NCI-H774 (cell line): ENCODE measurements at places on chromosomes 16 and 17.

DNA sequence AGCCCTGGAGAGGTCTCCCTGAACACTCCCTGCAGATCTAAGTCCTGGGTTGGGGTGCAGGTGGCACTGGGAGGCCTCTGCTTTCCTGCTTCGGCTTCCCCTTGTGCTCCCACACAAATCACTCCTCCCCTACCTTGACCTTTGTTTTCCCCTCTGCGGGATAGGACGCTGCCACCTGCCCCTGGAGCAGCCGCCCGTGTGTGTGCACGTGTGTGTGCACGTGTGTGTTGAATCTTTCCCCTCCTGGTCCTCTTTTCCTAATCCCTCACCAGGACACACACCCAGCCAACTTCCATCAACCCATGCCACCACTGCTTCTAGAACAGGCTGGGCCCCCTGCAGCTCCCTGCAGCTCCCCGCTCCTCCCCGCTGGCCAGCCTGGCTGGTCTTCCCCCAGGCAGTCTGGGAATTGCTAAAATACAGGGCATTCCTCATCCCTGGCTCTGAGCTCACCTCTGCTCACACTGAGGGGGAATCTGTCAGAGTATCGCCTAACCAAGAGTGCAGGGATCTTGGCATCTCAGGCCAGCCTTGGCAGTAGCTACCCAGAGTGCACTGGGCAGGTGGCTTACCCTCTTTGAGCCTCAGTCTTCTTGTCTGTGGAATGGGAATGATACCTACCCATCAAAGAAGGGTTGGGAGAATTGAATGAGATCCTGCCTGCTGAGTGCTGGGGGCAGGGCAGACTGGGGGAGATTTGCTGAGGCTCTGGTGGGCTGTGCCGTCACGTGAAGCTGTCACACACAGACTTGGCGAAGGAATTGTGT lies 198.5 kb downstream of the NTN1 start:
- no peak for DNase-seq

- DNase-seq, result no peak
Observed at GRCh38 chr17:1803280-1803679, 26.4 kb downstream of the SMYD4 start.

DNA sequence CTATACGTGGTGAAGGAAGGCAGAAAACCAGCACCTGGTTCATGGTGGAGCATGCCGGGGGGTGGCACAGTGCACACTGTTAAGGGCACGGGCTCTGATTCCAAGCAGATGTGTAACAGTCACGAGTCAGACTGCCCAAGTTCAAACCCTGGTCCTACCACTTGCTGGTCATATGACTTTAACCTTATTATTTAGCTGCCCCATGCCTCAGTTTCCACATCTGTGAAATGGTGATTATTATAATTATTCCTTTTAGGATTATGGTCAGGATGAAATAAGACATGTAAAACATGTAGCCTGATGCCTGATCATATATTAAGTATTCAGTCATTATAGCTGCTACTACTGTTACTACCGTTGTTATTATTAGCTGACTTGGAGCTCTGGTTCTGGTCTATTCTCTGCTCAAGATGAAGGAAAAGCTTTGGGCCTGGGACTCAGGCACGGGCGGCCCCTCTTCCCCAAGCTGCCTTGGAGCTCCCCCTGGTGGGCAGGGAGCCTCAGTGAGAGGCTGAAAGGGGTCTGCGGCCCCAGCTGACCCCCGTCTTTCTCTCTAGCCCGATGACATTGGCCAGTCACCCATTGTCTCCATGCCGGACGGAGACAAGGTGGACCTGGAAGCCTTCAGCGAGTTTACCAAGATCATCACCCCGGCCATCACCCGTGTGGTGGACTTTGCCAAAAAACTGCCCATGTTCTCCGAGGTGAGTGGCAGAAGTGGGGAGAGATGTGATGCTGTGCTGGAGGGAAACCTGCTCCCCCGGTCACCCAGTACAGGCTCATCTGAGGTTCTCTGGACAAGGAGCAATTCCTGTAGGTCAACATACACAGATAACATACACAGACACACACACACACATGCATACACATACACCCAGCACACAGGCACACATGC lies 14.0 kb downstream of the NR1D1 start:
- no peak for DNase-seq

- no peak for DNase-seq
Observed at GRCh38 chr17:44602390-44602789, 45.1 kb downstream of the FZD2 start.

- DNase-seq, result no peak
Observed at GRCh38 chr16:30457743-30458560, 12.3 kb upstream of the SEPHS2 start.

- DNase-seq, result no peak
Observed at GRCh38 chr16:22220069-22220440, 14.0 kb downstream of the EEF2K start.

DNA sequence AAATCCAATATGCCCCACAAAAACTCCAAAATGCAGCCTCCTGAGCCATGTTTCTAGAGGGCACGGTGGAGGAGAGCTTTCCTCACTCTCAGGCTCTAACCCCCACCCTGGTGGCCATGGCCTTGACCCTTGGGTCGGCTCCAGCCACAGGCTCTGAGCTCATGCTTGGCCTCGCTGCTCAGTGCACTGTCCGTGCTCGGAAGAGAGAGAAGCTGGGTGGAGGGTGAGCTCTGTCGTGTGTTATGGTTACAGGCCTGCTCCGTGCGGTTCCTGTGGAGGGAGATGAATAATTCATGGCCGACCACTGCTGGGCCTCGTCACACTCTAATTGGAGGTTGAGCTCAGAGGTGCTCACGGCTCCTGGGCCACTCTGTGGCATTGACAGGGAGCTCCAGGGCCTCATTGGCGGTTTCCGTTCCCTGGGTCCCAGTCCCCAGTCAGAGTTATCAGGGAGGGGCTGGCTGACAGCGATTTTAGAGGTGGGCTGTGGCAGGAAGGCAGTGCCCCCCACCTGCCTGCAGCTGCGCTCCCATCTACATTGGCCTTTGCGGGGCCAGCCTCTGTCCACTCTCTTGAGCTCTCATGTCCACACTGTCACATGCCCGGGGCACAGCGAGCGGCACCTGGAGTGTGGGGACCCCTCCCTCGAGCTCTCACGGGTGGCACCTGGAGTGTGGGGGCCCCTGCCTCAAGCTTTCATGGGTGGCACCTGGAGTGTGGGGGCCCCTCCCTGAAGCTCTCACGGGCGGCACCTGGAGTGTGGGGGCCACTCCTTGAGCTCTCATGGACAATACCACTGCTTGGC lies 24.9 kb downstream of the ACSF3 start:
- no peak for DNase-seq

- peak; percentile 79 for DNase-seq
Observed at GRCh38 chr17:28384281-28385036, 13.0 kb downstream of the SARM1 start.

GRCh38 chr17:47066095-47066494 lies 87.0 kb upstream of the RPRML start:
- DNase-seq, result no peak

GRCh38 chr16:81848306-81848853 lies 69.3 kb downstream of the PLCG2 start:
- DNase-seq, result no peak

GRCh38 chr16:15955425-15955824 lies 6.0 kb downstream of the ABCC1 start:
- DNase-seq, result no peak

DNA sequence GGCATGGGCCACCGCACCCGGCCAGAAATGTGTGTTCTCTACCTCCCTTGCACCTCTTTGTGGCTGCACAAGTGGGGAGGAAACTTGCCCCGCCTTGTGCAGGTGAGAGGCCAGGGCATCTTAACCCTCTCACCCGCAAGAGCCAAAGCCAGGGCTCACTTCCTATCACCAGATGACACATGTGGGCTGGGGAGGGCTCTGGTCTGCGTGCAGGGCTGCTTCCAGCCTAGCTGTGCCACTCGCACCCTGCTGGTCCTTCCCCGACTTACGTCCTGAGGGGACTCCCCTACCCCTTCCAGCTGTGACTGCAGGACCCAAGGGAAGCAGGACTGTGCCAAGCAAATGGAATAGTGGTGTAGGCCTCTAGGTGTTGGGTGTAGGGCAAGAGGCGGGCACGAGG lies 6.9 kb downstream of the MIEF2 start:
- DNase-seq, result no peak

DNA sequence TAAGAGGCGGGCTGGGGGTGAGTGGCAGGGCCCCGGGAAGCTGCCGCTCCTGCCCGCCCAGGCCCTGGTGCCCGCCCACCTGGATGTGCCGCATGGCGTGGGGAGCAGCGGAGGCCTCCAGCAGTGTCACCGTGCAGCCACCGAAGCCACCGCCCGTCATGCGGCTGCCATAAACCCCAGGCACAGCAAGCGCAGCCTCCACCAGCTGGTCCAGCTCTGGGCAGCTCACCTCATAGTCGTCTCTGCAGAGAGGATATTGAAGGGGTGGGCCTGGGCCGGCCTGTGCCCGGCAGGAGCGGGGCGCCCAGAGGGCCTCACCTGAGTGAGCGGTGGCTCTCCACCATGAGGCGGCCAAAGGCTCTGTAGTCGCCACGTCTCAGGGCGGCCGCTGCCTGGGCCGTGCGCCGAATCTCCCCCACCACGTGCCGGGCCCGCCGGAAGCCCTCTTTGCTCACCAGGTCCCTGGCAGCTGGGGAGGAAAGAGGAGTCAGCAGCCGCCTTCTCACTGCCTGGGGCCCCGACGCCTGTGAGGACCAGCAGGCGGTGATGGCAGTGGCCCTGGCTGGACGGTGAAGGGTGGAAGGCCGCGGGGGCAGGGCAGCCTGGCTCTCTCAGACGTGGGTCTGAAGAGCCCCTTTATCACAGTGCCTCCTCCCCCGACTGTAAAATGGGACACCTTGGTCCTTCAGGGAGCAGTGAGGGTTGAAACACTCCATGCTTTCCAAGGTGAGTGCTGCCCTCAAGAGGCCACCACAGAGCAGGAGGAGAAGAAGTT lies 6.7 kb downstream of the GALK1 start:
- no peak for DNase-seq

- DNase-seq, result no peak
Observed at GRCh38 chr17:57746221-57746620, 1.1 kb upstream of the CCDC182 start.

DNA sequence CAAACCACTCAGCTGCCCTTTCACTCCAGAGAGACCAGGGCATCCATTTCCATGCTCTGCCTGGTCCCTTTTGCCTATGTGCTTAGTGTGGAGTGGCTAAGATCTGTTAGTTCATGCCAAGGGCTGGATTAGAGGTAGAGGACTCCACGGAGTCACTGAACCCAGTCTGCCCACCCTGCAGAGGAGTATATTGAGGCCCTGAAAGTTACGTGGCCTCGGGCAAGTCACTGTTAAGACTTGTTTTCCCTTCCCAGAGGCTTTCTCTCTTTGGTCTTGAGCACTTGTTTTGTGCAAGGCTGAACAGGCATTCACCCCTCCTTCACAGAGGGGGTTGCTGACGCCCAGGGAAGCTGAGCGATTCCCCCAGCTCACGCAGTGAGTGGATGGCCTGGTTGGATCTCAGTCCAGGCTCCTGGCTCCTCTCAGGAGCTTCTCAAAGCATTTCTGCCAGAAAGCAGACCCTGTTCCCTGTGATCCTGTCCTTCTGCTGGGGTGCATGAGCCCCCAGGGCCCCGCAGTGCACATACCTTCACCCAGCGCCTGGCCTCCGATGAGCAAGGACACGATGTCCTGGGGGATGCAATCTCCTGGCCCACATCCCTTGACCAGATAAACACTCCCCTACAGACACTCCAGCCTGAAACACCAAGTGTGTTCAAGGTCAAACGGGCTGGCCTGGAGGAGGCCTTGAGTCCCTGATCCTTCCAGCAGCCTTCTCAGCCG lies 153.4 kb upstream of the GSE1 start:
- no peak for DNase-seq

- no peak for DNase-seq
Observed at GRCh38 chr17:66670206-66670605, 164.7 kb upstream of the CACNG5 start.

DNA sequence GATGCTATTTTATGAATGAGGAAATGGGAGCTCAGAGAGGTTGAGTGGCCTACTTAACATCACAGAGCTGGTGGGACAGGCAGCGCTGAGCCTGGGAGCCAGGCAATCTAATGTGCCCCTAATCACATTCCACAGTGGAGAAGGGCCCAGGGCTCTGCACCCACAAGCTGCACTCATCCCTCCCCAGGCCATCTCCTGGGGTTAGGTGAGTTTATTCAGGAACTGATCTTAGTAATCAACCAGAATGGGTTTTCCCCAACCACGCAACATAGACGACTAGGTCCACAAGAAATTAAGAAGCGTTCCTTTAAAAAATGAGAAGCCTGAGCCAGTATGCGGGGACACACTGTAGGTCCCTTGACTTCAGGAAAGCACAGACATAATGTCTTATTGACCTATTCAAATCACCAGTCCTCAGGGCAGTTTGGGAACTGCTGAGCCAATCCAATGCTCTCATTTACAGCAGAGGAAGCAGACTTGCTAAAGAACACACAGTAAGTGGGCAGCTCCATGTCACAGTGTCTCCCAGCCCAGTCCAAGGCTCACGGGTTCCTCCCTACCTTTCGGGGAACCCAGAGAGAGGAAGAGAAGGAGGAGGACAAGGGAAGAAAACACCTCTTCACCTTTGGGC lies 2.3 kb downstream of the MPP3 start:
- DNase-seq, result no peak

- no peak for DNase-seq
Observed at GRCh38 chr16:70483426-70483825, 29.0 kb downstream of the FCSK start.

DNA sequence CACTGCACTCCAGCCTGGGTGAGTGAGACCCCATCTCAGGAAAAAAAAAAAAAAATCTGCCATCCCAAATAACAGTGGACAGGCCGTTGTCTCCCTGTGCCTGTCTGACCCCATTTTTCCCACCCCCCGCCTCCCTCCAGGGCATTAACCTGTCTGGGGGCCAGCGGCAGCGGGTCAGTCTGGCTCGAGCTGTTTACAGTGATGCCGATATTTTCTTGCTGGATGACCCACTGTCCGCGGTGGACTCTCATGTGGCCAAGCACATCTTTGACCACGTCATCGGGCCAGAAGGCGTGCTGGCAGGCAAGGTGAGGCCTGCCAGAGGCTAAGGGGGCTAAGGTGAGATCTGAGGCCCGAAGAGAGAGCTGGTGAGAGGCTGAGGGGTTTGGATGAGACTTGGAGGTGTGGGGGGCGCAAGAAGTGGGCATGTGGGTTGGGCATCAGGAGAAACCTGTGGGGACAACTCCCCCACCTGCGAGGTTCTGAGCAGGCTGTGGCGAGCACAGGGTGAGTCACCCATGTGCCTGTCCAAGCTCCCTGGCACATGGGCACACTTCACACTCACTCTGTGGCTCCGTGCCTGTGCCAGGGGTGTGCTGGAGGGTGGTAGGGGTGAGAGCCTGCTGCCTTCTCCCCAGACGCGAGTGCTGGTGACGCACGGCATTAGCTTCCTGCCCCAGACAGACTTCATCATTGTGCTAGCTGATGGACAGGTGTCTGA lies 34.7 kb downstream of the ANKRD40 start:
- no peak for DNase-seq

DNA sequence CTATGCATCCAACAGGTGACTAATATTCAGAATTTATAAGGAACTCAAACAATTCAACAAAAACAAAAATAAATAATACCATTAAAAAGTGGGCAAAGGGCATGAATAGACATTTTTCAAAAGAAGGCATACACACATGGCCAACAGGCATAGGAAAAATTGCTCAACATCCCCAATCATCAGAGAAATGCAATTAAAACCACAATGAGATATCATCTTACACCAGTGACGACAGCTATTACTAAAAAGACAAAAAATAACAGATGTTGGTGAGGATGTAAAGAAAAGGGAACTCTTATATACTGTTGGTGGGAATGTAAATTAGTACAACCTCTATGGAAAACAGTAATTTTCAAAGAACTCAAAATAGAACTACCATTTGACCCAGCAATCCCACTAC lies 250.4 kb upstream of the N4BP1 start:
- no peak for DNase-seq

GRCh38 chr16:53580038-53580802 lies 77.2 kb upstream of the AKTIP start:
- no peak for DNase-seq
